MM.1S (cell line): ENCODE measurements at places on chromosomes 2 and 18.
A peak's percentile ranks its signal among the peaks of the same experiment; 100 is the strongest.

- DNase-seq = peak; percentile 51
- peaks cover 11% of the 10 kb centered on the region for H3K4me1 ChIP-seq
- no peaks in the 10 kb centered on the region for H3K36me3 ChIP-seq
- peak overlapping the region; percentile 19; the same call in 1 of the 2 replicates for H3K4me3 ChIP-seq
These were observed 57.3 kb downstream of the GTF2A1L start for GRCh38 chr2:48674933-48675332.

DNA sequence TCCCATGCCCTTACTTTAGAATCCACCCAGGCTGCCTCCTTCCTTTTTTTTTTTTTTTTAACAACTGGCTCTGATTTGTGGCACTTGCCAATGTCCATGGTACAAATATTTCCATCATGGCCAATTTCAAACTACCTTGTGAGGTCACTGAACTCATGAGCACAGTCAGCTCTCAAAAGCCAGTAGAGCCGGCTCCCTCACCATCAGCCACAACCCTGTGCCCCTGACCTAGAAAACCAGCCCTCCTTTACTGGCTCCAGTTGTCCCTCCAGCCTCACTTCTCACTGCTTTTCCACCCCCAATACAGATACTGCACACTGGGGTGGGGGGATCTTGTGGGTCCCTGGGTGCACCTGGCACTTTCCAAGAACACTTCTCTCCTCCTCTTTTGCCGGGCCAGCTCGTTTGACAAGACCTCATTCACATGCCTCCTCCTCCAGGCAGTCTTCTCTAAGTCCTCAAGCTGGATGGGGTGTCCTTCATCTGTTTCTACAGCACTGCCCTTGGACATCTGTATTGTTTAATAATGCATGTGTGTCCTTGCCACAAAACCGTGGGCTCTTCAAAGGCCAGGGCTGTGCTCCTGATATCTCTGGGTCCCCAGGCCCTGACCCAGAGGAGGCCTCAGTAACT lies 35.5 kb downstream of the SDC1 start:
- DNase-seq = no peak
- no peaks in the 10 kb centered on the region for H3K36me3 ChIP-seq

GRCh38 chr2:866887-867286 lies 83.8 kb upstream of the SNTG2 start:
- H3K27ac ChIP-seq = no peak overlapping the region
- no peaks in the 10 kb centered on the region for H3K36me3 ChIP-seq
- no peak overlapping the region for H3K4me3 ChIP-seq
- no peaks in the 10 kb centered on the region for H3K27me3 ChIP-seq

- no peaks in the 10 kb centered on the region for H3K4me1 ChIP-seq
- H3K27ac ChIP-seq = no peak overlapping the region
- DNase-seq = no peak
- H3K27me3 ChIP-seq = no peaks in the 10 kb centered on the region
- H3K4me3 ChIP-seq = no peak overlapping the region
These were observed 12.7 kb downstream of the FBLN7 start for GRCh38 chr2:112150851-112151250.

DNA sequence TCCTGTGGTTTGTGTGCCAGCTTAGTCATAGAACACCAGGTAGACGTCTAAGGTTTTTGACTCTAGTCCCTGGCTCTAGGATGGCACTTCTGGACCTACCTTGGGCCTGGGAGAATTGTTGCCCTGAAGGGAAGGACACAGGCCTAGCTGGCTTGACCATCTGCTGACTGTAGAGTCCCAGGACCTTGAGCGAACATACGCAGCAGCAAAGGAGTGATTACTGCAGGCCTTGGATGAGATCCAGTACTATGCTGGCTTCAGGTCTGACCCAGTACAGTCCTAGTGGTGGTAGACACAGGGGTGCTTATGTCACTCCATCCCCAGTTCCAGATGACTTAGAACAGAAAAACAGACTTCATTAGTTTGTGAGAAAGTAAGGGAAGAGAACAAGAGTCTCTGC lies 37.7 kb downstream of the ST8SIA3 start:
- no peak overlapping the region for H3K27ac ChIP-seq
- peaks cover 9% of the 10 kb centered on the region for H3K4me1 ChIP-seq
- no peaks in the 10 kb centered on the region for H3K36me3 ChIP-seq
- no peak for DNase-seq
- H3K4me3 ChIP-seq = no peak overlapping the region
- no peaks in the 10 kb centered on the region for H3K27me3 ChIP-seq

GRCh38 chr2:62382122-62382521 lies 123.9 kb downstream of the TMEM17 start:
- H3K36me3 ChIP-seq = no peaks in the 10 kb centered on the region
- no peak for DNase-seq
- peak overlapping the region; percentile 86; the same call in 1 of the 2 replicates for H3K27ac ChIP-seq
- H3K4me3 ChIP-seq = no peak overlapping the region

DNA sequence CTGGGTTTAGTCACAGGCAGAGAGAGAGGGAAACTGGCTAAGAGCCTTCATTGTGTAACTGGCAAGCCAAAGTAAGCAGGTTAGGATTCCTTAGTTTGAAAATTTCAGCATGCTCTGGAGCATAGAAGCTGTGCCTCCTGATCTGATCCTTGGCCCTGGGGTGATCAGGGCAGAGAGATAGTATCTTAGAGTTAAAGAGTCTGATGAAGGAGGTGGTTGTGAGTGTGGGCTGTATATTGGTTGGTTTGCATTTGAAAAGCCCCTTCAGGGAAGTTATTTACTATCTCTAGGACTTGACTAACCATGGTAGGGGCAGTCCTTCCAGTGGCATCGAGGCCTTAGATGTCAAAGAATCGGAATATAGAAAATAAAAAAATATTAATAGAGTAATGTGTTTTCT lies 230.1 kb downstream of the CD226 start:
- no peaks in the 10 kb centered on the region for H3K4me1 ChIP-seq
- no peak for DNase-seq
- no peaks in the 10 kb centered on the region for H3K27me3 ChIP-seq

- H3K36me3 ChIP-seq = no peaks in the 10 kb centered on the region
- no peak overlapping the region for H3K27ac ChIP-seq
- H3K4me3 ChIP-seq = no peak overlapping the region
- no peak for DNase-seq
These were observed 25.5 kb downstream of the TCF7L1 start for GRCh38 chr2:85158559-85159273.

DNA sequence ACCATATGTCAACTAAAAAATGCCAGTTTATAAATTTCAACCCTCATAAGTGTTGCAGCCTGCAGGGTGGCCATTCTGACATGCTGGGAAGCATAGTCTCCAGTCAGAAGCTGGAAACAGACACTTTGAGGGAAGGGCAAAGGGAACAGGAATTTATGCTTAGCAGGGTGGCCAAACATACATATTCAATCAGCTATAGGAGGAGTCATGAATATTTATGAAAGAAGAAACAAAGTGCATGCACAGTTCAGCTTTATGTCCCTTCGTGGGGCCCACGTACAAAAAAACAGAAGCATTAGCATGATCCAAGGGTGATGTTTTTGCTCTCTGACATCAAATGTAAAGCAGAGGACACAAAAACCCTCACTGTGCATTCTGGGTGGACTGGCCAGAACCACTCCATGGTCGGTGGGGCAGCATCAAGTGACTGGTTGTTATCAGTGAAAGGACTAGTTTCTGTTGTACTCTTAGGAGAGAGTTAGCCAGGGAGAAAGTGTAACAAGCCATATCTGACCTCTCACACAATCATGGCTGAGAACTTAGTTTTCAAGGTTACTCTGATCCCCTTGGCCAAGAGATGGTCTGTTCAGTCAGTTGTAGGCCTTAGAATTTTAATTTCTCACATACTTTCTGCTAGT lies 9.9 kb upstream of the PDE11A start:
- no peak overlapping the region for H3K27ac ChIP-seq
- no peaks in the 10 kb centered on the region for H3K27me3 ChIP-seq
- H3K4me3 ChIP-seq = no peak overlapping the region

DNA sequence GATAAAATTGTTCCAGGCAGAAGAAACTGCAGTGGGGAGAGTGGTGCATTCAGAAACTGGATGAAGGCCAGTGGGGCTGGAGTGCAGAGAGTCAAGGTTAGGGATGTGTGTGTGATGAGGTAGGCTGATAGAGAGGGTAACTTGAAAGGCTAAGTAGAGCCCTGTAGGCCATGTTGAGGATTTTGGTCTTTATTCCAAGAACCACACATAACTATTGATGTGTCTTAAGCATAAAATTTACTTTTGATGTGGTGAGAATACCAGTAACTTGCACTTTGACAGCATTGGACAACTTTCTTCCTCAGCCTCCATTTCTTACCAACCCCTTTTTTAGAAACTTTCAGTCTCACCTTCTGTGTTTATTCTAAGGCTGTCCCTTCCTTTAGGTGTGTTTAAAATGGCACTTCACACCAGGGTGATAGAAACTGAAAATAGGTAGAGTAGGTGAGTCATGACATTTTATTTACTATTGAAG lies 22.6 kb downstream of the MTX2 start:
- peaks cover 30% of the 10 kb centered on the region for H3K4me1 ChIP-seq
- DNase-seq = peak; percentile 87
- H3K4me3 ChIP-seq = no peak overlapping the region

- H3K27ac ChIP-seq = no peak overlapping the region
- H3K27me3 ChIP-seq = peaks cover 48% of the 10 kb centered on the region
- DNase-seq = no peak
- H3K4me1 ChIP-seq = 0 out of 2 replicates have a peak, but pooled peaks cover 6% of the 10 kb centered on the region
These were observed 3.9 kb upstream of the DLX1 start for GRCh38 chr2:172081221-172082022.

GRCh38 chr18:21242780-21243401 lies 859 bp downstream of the GREB1L start:
- H3K36me3 ChIP-seq = no peaks in the 10 kb centered on the region
- no peak overlapping the region for H3K27ac ChIP-seq
- no peaks in the 10 kb centered on the region for H3K4me1 ChIP-seq
- no peaks in the 10 kb centered on the region for H3K27me3 ChIP-seq
- DNase-seq = no peak
- peak overlapping the region; percentile 62; the same call in 1 of the 2 replicates for H3K4me3 ChIP-seq

GRCh38 chr2:8049851-8050571 lies 631.8 kb upstream of the ID2 start:
- no peaks in the 10 kb centered on the region for H3K4me1 ChIP-seq
- H3K27ac ChIP-seq = no peak overlapping the region
- H3K4me3 ChIP-seq = no peak overlapping the region
- H3K27me3 ChIP-seq = no peaks in the 10 kb centered on the region
- H3K36me3 ChIP-seq = no peaks in the 10 kb centered on the region

DNA sequence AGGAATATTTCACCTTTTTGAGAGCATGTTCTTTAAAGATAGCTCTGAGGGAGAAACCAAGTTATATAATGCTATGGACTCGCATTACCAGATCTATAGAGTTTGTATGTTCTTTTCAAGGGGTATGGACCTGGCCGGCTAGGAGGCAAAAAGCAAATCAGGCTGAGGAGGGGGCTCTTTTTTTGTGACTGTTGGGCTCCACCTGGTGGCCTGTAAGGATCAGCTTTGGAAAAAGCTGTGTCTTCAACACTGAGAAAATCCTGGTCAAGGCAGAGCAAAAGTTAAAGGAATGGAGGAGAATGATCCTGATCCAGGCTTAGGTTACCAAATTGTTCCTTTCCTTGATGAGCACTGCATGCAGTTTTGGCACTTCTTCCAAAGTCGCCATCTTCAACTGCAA lies 180.5 kb downstream of the DIS3L2 start:
- H3K36me3 ChIP-seq = no peaks in the 10 kb centered on the region
- H3K4me3 ChIP-seq = no peak overlapping the region
- peak; percentile 51 for DNase-seq
- H3K27me3 ChIP-seq = no peaks in the 10 kb centered on the region
- H3K27ac ChIP-seq = no peak overlapping the region

- H3K4me3 ChIP-seq = no peak overlapping the region
- H3K36me3 ChIP-seq = peaks cover 2% of the 10 kb centered on the region; the same call in 1 of the 2 replicates
- H3K4me1 ChIP-seq = no peaks in the 10 kb centered on the region
- H3K27me3 ChIP-seq = no peaks in the 10 kb centered on the region
These were observed 33.8 kb downstream of the SMC6 start for GRCh38 chr2:17719562-17720371.

DNA sequence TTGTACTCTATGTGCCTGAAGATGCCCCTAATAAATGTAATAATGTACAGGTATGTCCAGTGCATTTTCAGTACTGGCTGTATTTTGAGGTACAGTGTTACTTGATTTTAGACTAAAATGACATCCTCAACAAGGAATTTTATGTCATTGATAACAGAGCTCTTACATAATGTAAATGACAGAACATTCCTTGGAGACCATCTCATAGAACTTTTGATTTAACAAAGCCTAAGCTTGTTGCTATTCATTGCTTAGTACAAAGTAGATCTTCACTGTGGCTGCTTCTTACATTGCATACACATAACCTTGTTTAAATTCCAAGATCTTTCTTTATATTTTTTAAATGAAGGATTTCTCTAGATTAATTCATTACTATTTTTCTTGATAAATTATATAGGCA lies 24.1 kb downstream of the DYNC1I2 start:
- H3K36me3 ChIP-seq = no peaks in the 10 kb centered on the region; the same call in 1 of the 2 replicates
- H3K27ac ChIP-seq = no peak overlapping the region
- H3K27me3 ChIP-seq = no peaks in the 10 kb centered on the region
- no peak for DNase-seq
- H3K4me1 ChIP-seq = 0 out of 2 replicates have a peak, but pooled peaks cover 6% of the 10 kb centered on the region
- H3K4me3 ChIP-seq = no peak overlapping the region

GRCh38 chr18:30775629-30776028 lies 266.9 kb downstream of the DSC3 start:
- H3K4me3 ChIP-seq = no peak overlapping the region
- H3K36me3 ChIP-seq = no peaks in the 10 kb centered on the region
- peaks cover 20% of the 10 kb centered on the region for H3K4me1 ChIP-seq
- DNase-seq = peak; percentile 43

GRCh38 chr2:108918941-108919341 lies 70.1 kb downstream of the EDAR start:
- no peak overlapping the region for H3K4me3 ChIP-seq
- DNase-seq = no peak
- H3K4me1 ChIP-seq = no peaks in the 10 kb centered on the region
- H3K27ac ChIP-seq = no peak overlapping the region
- no peaks in the 10 kb centered on the region for H3K27me3 ChIP-seq

DNA sequence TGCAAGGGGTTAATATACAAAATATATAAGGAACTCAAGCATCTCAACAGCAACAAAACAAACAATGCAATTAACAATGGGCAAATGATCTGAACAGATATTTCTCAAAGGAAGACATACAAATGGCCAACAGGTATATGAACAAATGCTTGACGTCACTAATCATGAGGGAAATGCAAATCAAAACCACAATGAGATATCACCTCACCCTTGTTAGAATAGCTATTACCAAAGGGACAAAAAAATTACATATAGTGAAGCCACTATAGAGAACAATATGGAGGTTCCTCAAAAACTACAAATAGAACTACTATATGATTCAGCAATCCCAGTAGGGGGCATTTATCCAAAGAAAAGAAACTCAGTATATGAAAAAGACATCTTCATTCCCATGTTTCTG lies 3.8 kb upstream of the SIGLEC15 start:
- no peak for DNase-seq
- no peaks in the 10 kb centered on the region for H3K36me3 ChIP-seq
- H3K4me3 ChIP-seq = no peak overlapping the region

- no peak overlapping the region for H3K4me3 ChIP-seq
- no peak for DNase-seq
- no peak overlapping the region for H3K27ac ChIP-seq
- H3K27me3 ChIP-seq = no peaks in the 10 kb centered on the region
These were observed 240.2 kb downstream of the LTBP1 start for GRCh38 chr2:33186937-33187336.

- DNase-seq = no peak
- H3K27me3 ChIP-seq = no peaks in the 10 kb centered on the region
- no peaks in the 10 kb centered on the region for H3K4me1 ChIP-seq
- H3K27ac ChIP-seq = no peak overlapping the region
These were observed 45.5 kb downstream of the OSR1 start for GRCh38 chr2:19312949-19313348.
